ENCODE measurements at places on chromosomes 6 and 20.

GRCh38 chr20:22366631-22367030, 217.7 kb downstream of the FOXA2 start:
- DNase-seq = no peak

DNA sequence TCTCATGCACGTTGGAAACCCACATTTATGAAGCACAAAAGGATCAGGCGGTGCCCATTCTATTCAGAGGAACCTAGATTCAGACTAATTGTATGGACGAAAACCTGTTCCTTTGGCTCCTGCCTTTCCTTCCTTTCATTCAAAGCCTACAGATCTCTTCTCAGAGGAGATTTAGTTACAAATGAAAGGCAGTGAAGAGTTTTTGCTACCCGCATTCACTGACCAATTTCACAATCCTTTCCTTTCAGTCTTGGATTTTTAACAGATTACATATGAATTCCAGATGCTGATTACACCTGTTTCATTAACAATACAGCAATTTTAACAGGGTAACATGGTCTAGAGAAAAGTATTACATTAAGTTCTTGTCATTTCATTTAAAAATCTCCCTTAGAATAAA, 32.0 kb downstream of the TMEM242 start:
- DNase-seq = no peak

DNA sequence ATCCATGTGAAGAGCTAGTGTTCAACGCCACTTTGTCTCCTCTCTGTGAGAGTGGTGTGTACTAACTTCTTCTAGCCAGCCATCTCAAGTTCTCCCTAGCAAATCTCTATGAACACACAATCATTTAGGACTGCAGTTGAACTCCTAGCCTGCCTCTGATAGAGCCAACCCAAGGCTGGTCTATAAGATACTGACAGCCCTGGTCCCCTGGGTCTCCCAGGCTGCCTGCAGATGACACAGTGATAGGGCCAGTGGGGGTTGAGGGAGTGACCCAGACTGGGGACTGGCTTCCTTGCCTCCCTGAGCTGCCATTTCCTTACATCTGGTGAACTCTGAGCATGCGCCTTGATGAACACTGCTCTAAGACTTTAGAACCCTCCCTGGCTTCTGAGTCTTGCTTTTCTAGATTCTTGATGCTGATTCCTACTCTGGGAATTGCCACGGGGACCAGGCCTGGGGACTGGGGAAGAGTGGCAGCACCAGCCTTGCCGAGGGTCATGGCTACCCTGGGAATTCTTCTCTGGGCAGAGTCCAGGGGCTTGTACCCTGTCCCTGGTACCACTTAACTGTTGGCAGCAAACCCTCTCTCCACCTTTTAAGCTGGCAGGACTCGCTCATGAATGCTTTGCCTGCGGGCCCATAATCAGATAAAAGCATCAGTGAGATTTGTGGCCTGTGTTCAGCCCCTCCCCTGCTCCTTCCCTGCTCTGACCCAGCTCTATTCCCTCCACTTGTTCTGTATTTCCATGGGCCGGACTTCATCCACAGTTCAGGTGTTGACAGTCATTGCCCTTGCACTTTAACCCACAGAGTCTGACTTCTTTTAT, 130.8 kb upstream of the CHD6 start:
- no peak for DNase-seq

DNA sequence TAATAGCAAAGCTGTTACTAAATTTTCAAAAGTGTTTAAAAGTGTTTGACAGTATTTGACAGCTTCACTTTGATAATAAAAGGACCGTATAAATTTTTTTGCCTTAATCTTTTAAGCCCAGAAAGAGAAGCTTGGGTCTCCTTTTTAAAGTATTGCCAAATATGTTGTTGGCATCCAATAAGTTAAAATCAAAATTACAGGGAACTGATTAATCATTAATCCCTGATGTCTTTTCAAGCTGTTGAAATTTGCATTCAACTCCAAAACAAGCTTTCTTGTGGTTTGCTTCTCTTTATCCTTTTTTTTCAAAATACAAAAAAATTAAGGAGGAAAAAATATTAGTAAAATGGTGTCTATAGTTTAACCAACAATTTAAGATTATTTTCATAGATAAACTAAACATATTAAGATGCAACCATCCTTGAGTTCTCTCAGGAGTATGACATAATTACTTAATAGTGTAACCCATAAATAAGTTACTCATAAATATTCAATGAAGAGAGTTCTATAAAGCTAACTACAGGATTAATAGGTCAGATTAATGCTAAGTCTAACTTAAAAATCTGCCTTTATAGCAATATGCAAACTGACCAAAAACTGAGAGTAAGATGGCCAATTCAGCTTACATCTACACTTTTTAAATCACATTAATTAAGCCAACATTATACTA, 27.0 kb upstream of the CALHM6 start:
- DNase-seq = no peak

- no peak for DNase-seq
Measured at GRCh38 chr6:8000188-8000596, 64.0 kb downstream of the BLOC1S5 start.

DNA sequence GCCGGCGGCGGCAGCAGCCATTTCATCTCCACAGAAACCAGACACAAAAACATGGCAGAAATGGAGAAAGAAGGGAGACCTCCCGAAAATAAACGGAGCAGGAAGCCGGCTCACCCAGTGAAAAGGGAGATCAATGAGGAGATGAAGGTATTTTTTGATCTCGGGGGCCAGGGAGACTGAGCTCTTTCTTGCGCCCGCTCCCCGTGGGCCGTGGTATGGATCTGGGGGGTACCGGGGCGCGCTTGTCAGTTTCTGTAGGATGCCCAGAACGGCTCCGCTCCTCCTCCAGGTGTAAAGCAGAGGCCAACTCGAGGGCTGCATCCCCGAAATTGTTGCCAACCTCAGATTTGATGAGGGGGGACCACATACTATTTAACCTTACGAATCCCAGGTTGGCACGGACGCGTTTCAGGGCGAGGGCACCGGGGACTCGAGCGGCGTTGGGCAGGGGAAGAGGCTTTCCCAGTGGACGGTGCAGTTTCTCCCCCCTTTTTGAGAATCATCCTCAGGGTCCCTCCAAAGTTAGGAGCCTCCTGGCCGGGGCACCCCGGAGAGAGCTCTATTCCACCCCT, 735 bp downstream of the SOBP start:
- no peak for DNase-seq

- no peak for DNase-seq
Measured at GRCh38 chr6:160950507-160950906, 41.1 kb upstream of the MAP3K4 start.

DNA sequence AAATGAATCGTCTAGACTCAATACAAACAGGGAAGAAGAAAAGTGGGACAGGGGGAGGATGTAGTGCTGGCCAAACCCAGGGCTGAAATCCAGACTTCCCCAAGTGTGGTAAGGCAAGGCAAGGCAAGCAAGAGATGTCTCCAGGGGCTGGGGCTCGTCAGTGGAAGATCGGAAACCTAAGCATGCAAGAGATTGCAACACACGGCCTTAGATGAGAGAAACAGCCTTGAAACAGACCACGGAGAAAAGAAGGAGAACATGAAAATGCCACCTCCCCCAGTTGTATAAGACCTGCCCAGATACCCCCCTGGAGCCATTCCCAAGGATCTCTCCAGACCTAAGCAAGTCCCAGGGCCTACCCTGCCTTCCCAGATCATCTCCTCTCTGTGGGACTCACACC, 20.0 kb downstream of the VEGFA start:
- no peak for DNase-seq

- no peak for DNase-seq
Measured at GRCh38 chr6:139534472-139535115, 160.1 kb upstream of the CITED2 start.

- DNase-seq = no peak
Measured at GRCh38 chr6:105644073-105644489, 241.2 kb upstream of the PREP start.
